CD4-positive, alpha-beta T cell treated with Interferon alpha-2 for 1 hour (primary cell): ENCODE measurements at places on chromosomes 2 and 18.

GRCh38 chr18:67261931-67262552 is 254.5 kb downstream of the DSEL start:
- DNase-seq = no peak

GRCh38 chr2:175135862-175136261 is 32.1 kb downstream of the ATF2 start:
- DNase-seq = no peak

DNA sequence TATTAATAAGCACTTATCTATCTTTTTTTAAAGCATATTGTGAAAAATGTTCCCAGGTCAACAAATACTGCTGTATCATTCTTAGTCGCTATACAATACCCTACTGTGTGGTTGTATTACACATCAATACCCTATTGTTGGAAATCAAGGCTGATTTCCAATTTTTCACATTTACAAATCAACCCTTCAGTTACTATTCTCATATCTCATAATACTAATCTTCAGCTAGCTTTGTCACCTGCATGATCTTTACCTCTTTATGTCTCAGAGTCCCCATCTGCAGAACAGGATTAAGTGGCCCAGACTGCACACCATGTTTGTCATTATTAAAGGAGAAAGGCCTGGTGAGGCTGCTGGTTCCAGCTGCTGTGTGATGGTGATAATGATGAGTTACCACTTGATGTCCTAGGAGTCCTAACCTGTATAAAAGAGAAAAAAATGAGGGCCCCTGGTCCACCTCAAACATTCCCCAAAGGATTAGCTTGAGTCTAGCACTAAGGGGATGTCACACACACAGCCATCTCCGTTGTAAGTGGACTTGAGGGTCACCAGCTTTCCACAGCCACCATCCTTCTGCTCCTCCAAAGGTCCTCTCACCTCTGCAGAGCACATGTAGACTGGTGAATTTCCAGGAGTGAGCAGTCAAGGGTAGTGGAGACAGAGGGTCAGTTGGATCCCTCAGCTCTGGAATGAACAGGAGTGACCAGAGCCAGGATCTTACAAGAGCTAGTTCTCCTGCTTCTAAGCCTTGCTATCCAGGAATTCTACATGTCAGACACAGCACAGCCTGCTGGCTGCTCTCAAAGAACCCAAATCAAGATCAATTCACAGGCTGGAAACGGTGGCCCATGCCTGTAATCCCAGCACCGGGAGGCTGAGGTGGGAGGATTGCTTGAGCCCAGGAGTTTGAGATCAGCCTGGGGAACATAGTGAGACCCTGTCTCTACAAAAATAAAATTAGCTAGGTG is 36.0 kb upstream of the BIN1 start:
- no peak for DNase-seq

- DNase-seq = no peak
Measured at GRCh38 chr18:46053368-46054095, 18.5 kb downstream of the PSTPIP2 start.

DNA sequence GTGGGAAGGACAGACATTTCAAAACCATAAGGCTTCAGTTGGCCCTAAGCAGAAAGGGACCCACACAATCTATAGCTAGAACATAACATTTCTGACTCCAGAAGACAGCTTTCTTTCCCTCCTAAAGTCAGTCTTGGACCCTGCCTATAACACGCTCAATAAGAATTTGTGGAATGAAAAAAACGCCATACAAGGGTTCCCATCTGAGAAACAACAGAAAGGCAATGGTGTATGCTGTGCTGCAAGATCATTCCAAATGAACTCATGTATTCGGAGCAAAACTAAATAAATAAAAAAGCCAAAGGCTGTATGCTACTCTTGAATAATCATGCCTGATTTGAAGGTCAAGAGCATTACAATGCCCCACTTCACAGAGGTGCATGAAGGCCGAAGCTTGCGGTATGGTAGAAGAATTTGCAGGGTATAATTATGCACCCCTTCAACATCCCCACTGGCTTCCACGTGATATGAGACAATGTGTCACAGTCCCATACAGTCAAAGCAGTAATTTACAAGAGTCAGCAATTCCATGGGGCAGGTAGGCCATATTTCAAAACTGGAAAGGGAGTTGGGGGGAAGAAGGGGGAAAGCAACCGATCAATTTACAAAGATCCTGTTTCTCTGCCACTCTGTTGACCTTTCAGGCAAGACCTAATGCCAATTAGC is 61.4 kb upstream of the SLC14A2 start:
- DNase-seq = no peak

- no peak for DNase-seq
Measured at GRCh38 chr2:167401309-167401708, 513.0 kb downstream of the XIRP2 start.

GRCh38 chr2:30041884-30042283 is 104.9 kb upstream of the YPEL5 start:
- DNase-seq = no peak

DNA sequence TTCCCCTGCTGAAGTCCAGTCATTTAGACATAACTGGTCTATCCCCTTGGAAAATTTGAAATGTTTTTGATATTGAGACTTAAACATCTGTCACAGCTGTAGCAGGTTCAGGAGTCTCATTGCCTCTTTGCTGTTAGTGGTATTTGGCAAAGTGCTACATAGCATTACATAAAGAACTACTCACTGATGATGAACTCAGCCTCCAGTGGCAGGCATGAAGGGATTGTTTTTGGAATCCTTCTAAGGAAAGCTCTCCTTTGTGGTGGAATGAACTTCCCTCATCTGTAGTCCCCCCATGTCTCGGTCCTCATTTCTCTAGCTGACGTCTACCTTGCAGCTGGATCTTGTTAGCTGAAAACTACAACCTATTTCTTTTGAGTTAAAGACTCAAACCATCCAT is 111.6 kb downstream of the TACR1 start:
- DNase-seq = no peak

DNA sequence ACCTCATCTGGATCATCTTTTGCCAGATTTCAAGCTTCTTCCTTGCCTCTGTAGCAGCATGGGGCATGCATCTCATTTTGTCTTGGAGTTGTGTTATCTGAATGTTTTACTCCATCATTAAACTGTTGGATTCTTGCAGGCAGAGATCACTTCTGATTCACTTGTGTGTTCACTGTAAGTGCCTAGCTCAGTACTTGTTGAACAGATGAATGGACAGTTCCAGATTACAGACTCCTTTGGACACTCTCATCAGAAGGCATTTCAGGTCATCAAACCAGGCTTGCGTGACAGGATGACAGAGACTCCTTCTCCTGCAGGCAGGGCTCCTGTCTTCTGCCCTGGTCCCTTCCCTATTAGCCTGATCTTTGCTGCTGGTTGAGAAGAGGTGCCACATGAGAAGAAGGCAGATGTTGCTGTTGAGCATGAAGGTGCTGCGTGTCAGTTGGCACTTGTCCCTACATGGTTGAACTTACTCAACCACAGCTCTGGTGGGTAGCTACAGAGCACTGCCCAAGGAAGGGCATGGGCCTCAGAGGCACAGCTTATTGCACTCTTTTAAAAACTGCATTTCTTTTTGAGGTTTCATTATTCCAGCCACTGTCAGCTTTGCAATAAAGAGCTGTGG is 58.9 kb downstream of the INPP4A start:
- no peak for DNase-seq

- DNase-seq = no peak
Measured at GRCh38 chr2:217231212-217231611, 371.3 kb upstream of the TNP1 start.

DNA sequence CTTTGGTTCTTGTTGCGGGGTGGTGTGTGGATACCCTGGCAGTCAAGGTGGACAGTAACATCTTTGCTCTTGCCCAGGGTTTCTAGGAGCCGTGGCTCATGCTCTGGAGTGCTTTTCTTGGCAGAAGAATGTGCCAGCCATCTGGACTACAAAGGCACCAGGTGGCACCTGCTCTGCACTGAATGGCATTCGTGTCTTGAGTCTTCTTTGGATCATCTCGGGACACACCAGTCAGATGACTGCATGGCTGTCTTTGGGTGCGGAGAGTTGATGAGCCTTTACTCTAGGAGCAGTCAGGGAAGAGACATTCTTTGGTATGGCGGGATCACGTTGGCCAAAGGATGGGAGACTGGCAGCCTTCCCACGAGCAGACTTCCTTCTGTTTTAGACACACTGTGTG is 104.1 kb upstream of the SEC11C start:
- DNase-seq = no peak

- no peak for DNase-seq
Measured at GRCh38 chr2:159124441-159124911, 156.0 kb downstream of the TANC1 start.

- DNase-seq = no peak
Measured at GRCh38 chr18:56615738-56616520, 22.5 kb downstream of the TXNL1 start.

DNA sequence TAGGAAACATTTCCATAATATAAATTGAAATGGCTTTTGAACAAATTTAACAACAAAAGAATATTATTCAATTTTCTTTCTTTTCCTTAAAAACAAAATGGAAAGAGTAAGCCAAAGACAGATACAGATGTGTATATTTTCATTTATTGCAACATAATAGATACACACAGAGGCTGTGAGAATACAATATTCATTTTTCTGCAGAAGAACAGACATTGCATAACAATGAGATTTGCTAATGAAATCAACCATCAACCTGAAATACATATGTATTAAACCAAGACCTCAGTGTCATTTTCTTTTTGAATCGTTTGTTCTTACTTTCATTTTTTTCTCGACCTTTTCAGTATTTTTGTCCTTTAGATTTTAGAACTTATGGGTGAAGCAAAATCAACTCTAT is 95.1 kb downstream of the BAZ2B start:
- no peak for DNase-seq

DNA sequence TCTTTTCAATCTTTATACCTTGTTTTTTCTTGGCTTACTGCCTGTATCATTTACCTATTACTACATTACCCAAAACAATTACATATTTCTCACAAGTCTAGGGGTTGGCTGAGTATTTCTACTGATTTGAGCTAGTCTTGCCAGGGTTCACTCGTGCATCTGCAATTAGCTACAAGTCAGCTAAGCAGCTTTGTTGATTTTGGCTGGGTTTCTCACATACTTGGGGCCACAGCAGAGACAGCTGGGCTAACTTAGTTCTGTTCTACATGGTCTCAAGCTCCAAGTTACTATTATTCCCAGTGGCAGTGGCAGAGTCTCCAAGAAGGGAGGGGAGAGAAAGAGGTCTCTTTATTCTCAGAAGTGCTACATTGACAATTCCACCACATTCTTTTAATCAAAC is 54.7 kb upstream of the SP5 start:
- DNase-seq = no peak

- no peak for DNase-seq
Measured at GRCh38 chr2:188412190-188412589, 120.5 kb downstream of the GULP1 start.

- no peak for DNase-seq
Measured at GRCh38 chr2:98565286-98565860, 42.9 kb downstream of the COA5 start.

GRCh38 chr2:189679226-189679625 is 4.8 kb downstream of the ANKAR start:
- DNase-seq = no peak

GRCh38 chr2:17736989-17737388 is 16.6 kb downstream of the SMC6 start:
- no peak for DNase-seq

GRCh38 chr2:82731824-82732223 is 1727.3 kb downstream of the SUCLG1 start:
- no peak for DNase-seq

DNA sequence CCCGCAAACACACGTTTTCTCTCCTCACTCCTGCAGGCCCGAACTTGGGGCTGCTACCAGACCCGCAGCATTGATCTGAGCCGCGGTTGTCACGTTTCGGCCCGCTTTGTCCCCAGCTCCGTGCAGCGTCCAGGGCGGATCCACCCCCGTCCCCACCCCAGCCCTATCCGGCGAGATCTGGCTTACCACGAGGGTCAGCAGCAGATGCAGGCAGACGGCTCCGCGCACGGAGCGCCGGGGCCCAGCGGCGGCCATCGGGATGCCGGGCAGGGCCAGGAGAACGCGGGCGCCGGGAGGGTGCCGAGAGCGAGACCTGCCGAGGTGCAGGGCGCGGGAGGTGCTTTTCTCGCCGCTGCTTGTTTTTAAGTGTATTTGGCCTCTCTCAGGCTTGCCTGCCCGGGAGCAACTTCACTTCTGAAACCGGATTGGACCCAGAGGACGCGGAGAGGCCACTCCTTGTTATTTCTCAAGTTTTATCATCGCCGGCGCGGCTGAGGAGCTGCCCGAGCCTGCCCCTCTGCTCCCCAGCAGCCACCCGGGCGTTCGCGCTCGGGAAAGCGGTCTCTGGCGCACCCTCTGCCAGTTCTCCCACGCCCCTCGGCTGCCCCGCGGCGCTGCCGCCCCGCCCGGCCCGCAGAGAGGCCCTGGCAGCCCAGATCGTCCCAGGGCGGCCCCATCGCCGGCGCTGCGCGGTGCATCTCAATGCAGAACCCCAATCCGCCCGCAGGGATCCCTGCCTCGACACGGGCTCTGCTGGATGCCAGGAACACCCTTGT is at the start of gene DSC3:
Gene DSC3 (minus strand): TSS at position 337 of the 776 bp plus-strand sequence. CDS start 82 bp downstream, at position 255.
- DNase-seq = no peak

- no peak for DNase-seq
Measured at GRCh38 chr2:68217729-68218128, 34.6 kb downstream of the PPP3R1 start.

DNA sequence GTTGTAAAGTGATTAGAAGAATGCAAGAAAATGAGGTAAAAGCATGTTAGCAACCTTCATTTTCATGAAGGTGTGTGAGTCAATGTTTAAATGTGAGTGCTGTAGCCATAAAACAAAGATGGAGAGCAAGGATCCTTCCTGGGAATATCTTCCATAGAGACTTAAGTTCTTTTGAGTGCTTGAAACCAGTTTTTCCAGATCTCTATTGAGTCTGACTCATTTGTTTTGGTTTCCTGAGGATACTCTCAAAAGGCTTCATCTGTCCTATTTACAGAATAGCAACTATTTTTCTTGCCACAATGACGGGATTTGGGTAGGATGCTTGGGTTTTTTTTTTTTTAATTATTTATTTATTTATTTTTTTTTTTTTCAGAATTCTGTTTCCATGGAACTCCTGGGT is 45.9 kb upstream of the ASB1 start:
- DNase-seq = no peak

- no peak for DNase-seq
Measured at GRCh38 chr2:217998926-217999594, 3.7 kb downstream of the TNS1 start.
